ENCODE measurements at places on chromosomes 13 and 19.

DNA sequence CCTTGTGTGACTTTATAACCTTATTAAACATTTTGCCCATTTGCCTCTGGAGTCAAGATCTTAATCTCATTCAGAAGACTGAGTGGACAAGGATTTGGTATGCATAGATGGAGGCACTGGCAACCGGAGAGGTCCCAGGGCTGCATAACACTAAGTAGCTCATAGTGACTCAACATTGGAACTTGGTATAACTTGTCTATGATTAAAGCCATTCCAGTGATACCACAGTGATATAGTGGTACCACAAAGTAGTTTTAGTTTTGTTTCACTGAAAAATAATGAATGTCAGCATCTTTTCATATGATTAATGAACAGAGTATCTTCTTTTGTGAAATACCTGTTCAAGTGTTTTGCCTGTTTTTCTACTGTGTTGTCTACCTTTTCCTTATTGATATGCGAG, 26.4 kb downstream of the CDK8 start:
- DNase-seq: no peak

- DNase-seq: no peak
Measured at GRCh38 chr13:31747291-31747690, 8.0 kb downstream of the RXFP2 start.

DNA sequence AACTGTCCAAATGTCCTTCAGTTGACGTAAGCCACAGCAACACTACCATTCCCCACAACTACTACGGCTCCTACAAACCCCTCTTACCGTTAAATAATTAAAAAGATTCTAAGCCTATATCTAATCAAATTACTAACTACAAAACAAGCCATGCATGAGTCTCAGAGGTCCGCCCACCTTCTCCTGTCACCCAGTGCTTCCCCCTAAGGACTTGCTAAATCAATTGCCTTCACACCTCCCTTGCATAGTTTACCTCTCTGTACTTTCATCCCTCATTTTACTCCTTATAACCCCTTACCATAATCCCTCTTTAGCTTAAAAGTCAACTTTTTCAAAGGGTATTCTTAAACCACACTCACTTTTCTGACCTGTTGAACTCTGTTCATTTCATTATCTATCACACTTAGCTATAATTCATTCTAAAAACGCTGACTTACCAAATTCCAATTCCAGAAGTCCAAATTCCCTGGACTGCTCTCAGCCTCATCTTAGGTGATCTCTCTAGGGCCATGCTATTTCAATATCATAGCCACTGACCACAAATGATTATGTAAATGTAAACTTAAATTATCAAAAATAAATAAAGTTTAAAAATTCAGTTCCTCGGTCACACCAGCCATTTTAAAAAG, 187.8 kb downstream of the DIAPH3 start:
- no peak for DNase-seq

DNA sequence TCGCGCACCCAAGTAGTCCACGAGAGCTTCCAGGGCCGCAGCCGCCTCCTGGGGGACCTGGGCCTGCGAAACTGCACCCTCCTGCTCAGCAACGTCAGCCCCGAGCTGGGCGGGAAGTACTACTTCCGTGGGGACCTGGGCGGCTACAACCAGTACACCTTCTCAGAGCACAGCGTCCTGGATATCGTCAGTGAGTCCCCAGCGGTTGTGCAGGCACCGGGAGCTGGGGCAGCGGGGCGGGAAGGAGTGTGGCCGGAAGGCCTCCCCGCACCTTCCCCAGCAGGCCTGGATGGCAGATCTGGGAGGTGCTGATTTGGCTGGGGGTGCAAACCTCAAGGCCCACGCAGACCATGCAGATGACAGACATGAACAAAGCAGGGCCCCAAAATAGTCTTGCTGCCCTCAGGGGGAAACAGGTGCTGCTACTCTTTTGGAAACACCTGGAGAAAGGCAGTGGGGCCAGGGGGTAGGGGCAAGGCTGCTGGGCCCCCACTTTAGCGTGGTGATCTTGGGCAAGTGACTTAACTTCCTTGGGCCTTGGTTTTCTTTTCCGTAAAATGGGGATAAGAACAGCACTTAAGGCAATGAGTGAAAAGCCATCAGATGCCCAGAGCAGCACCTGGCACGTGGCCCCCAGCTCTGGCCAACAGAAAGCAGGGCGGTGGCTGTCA, 4.0 kb downstream of the MAG start:
- DNase-seq: peak; percentile 12

- DNase-seq: no peak
Measured at GRCh38 chr13:30194906-30195305, 112.4 kb downstream of the KATNAL1 start.

GRCh38 chr13:85266771-85267170, 532.4 kb downstream of the SLITRK6 start:
- no peak for DNase-seq

GRCh38 chr13:23788459-23788858, 100.7 kb downstream of the MIPEP start:
- no peak for DNase-seq

DNA sequence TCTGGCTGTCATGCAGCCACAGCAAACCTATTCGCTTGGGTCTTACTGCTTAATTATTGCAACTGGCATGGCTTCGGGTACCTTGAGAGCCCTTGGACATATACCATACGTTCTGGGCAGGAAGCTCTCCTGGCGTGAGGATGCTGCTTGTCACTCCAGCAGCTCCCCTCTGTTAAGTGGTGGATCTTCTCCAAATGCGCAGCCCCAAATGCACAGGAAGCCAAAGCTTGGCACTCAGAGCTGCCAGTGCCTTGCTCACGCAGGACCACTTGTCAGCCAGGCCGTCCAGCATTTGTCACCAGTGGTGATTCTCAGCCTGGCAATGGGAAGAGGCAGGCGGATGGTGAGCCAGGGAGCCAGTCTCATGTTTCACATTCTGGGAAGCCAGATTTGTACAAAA, 158.6 kb downstream of the KATNAL1 start:
- no peak for DNase-seq

GRCh38 chr19:13623716-13624710, 117.7 kb upstream of the CACNA1A start:
- no peak for DNase-seq

GRCh38 chr19:39193803-39194202, 3.0 kb upstream of the NCCRP1 start:
- DNase-seq: no peak

GRCh38 chr13:110347535-110348308, 40.6 kb downstream of the COL4A2 start:
- no peak for DNase-seq

DNA sequence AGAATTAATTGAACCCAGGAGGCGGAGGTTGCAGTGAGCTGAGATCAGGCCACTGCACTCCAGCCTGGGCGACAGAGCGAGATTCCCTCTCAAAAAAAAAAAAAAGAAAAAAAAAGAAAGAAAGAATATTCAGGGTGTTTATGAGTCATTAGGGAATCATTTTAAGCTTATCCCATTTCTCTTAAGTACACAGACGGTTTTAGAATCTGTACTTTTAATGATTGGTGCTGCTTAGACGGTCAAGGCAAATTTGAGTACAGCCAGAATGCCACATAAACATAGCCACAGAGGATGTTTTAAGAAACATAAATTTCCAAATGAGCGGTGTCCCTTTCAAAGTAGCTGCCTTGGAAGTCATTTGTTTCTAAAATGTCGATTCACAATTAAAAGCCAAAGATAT, 2.6 kb downstream of the SPRYD7 start:
- no peak for DNase-seq

All from central memory CD4-positive, alpha-beta T cell (primary cell).